ENCODE measurements at places on chromosomes 2 and 18.

DNA sequence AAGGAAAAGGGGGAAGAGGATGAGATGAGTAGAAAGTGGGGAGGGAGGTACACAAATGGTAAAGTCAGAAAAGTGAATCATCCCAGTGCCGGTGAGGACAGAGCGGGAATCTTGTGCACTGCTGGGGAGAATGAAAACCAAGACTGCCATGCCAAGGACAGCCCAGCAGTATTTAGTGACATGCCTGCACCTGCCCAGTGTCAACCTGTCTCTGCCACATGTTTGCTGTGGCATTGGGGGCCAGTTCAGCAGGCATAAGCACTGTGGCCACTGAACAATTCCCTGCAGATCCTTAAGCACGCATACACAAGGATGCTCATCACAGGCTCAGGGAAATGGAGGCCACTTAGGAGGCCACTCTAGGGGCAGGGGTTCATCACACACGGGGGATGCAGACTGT lies 5.2 kb upstream of the KCNK3 start:
- DNase-seq: no peak

- no peak for DNase-seq
Observed at GRCh38 chr2:62281663-62282062, 85.7 kb downstream of the B3GNT2 start.

DNA sequence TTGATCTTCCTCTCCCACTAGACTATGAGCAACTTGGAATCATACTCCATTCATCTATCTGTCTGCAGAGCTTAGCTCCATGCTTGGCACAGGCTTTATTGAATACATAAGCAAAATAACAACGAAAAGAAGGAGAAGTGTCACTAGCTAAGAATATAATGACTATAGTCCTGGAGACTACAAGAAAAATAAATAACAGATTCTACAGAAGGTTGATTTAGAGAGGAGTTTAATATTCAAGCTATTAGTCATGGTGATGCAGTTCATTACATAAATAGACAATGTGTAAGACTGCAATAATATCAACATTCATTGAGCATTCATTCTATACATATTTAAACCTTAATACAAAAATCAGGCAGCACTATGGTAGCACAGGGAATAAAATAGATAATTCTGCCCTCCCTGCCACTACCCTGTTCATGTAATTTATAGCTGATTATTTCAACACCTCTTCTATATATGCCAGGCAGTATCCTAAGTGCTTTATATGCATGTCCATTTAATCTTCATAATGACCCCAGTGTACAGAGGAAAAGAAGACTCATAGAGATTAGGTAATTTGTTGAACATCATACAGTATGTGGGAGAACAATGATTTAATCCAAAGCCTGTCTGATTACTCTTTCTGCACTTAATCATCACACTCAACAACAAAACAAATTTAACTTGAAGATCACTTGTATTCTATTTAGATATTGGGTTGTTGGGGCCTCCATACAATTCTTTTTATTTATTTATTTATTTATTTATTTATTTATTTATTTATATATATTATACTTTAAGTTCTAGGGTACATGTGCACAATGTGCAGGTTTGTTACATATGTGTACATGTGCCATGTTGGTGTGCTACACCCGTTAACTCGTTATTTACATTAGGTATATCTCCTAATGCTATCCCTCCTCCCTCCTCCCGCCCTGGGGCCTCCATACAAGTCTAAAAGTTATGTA lies 165.3 kb downstream of the RNF152 start:
- DNase-seq: no peak

DNA sequence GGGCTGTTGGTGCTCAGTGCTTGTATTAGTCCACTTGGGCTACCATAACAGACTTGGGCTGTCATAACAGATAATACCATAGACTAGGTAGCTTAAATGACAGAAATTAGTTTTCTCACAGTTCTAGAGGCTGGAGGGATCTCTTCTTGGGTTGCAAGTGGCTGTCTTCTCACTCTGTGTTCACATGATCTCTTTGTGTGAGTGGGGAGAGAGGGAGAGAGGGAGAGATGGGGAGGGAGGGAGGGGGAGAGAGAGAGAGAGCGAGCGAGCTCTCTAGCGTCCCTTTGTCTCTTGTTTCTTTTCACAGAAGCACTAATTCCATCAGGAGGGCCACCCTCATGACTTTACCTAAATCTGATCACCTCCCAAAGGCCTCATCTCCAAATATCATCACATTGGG lies 4.5 kb upstream of the XRCC5 start:
- DNase-seq: no peak

DNA sequence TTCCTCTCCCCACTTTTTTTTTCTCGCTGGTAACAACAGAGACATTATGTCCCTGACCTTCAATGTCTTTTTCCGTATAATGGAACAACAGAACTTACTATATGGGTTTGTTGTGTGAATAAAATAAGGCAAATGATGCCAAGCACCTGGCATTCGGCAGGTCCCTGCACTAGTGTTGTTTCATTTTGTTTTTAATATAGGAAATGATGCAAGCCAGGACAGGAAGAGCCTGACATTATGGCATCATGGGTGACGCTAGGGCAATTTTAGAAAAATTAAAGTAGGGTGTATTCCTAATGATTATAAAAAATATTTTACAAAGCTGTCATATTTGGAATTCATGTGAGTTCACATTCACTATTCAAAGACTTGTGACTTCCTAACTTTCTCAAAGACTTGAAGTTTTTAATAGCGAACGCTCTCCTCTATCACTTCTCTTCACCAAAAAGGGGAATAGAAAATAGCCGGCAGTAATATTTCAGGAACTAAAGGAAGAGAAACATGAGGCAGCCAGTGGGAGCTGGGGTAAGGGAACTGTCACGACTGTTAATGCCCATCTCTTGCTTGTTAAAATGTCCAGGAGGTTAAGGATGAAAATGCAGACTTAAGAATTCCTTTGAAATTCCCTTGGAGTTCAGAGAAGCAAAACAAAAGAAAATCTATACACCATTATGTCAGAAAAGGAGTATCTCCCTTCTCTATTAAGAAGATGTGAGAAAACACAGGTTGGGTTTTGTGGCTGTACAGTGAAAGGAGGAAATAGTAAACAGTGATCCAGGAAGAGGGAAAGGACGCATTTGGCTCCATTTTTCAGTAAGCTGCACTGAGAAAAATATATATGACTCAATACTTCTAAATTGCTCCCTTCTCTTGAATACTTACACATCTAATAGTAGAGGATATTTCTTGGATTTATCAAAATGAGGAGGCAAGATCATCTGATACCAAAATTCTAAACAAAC lies 60.2 kb downstream of the DPP4 start:
- DNase-seq: no peak

- no peak for DNase-seq
Observed at GRCh38 chr18:59554796-59555335, 142.4 kb downstream of the CCBE1 start.

DNA sequence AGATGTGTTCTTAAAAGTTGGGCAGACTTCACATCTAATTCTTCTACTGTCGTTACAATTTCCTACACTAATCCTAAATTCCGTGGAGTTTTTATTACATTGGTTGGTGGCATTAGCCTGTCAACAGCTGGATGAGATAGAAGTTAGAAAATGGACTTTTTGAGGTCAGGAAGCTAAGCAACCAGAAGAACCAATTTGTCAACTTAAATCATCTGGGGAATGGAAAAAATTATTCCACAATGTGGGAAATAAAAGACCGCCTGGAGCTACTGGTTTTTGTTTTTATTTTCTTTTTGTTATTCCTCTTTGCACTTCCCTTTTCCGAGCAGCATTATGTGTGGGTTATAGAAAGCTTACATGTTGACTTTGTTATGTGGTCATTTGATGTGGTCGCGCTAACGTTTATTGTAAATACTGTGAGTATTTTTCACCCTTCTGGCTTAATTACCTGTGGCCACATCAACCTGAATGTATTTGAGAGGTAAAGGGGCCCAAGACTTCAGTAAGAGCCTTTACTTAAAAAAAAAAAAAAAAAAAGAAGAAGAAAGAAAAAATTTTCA lies 75.3 kb downstream of the PTPRM start:
- no peak for DNase-seq

GRCh38 chr18:58363767-58364540 lies 264.9 kb downstream of the ALPK2 start:
- DNase-seq: no peak

GRCh38 chr2:206452242-206452641 lies 8.9 kb downstream of the ADAM23 start:
- no peak for DNase-seq

DNA sequence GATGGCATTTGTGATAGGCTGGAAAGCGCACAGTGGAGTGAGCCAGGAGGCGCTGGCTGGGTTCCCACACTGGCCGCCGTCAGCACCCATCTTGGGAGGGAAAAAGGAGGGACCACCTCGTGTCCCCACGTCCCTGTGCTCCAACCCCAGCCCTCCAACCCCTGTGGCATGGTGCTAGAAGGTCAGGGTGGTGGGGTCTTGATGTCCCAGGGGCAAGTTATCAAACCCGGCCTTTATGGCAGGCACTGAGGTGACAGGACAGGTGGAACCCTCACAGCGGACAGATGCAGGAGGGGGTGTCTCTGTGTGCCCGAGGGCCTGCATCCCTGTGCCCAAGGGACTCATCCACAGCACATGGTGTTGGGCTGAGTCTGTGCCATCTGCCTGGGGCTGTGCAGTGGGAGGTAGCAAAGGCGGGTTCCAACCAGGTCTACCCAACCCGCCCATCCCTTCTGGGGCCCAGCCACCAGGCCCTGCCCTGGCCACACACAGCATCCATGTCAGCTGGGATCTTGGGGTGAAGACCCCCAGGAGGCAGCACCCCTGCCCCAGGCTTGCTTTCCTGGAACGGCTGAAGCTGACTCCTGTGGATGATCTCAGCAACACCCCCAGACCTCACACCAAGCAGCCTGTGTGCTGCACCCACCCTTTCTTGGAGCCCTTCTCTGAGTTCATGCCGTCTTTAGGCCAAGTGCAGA lies 246.1 kb downstream of the NDUFA10 start:
- DNase-seq: no peak

GRCh38 chr2:46230115-46230571 lies 67.1 kb upstream of the EPAS1 start:
- no peak for DNase-seq

- DNase-seq: no peak
Observed at GRCh38 chr18:50115095-50115494, 79.9 kb downstream of the MYO5B start.

- DNase-seq: no peak
Observed at GRCh38 chr2:207035875-207036274, 96.6 kb downstream of the CPO start.

- no peak for DNase-seq
Observed at GRCh38 chr2:73992036-73992435, 7.3 kb downstream of the TET3 start.

- DNase-seq: no peak
Observed at GRCh38 chr2:151523850-151524249, 114.1 kb downstream of the RIF1 start.

- no peak for DNase-seq
Observed at GRCh38 chr2:229201521-229201920, 69.6 kb downstream of the PID1 start.

- no peak for DNase-seq
Observed at GRCh38 chr2:11636593-11637295, 33.3 kb downstream of the NTSR2 start.

DNA sequence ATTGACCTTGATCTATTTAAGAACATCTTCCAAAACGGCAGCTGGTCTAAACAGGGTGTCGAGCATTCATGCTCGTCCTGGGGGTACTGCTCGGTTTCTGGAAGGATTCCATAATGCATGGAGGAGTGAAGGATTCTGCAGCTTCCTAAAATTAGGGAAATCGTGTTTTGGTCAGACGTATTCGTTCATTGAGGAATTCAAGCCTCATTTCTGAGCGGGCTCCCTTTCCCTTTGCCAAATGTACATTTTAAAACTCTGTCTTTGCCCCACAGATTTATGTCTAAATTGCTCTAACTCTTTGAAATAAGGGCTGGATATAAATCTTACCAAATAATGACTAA lies 144.0 kb downstream of the BCL11A start:
- DNase-seq: no peak

DNA sequence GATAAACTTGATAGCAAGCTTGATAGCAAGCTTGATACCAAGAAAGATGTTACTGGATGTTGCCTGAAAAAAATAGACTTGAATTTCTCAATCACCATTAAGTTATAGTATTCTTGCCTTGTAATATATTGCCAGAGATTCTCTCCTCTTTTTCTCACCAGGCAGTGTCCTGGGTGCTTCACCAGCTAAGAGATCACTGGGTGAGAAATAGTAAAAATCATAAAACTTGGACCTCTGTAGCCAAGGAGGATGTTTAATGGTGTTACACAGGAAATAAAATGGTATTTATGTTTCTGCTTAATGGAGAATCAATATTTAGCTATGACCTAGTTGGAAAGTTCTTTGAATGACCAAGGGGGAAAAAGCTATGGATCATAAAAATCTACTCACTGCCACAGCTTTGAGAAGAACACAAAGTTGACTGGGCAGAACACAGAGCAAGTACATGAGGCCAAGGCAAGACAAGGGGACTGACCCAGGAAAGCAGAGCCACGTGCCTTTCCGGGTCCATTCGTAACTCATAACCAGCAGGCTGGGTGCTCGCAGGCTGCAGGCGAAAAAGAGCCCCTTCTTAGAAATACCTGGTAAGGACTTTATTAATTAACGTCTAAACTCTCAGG lies 129.4 kb upstream of the HNMT start:
- DNase-seq: no peak

- peak; percentile 48 for DNase-seq
Observed at GRCh38 chr2:42652086-42652485, 83.7 kb downstream of the MTA3 start.

- DNase-seq: no peak
Observed at GRCh38 chr2:236715077-236715476, 145.5 kb downstream of the ACKR3 start.

DNA sequence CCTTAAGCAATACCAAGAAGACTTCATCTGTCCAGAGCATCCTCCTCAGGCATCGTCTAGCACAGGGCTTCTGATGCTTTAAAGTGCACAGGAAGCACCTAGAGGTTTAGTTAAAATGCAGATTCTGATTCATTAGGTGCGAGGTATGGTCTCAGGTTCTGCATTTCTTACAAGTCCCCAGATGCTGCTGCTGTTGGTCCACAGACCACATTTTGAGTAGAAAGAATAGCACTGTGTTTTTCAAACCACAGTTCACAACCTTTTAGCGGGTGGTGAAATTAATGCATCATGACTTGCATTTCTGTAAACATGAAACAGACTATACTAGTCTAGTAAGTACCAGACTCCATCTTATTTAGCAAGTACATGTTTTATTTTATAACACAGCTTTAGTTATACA lies 134.6 kb downstream of the TMEFF2 start:
- no peak for DNase-seq

DNA sequence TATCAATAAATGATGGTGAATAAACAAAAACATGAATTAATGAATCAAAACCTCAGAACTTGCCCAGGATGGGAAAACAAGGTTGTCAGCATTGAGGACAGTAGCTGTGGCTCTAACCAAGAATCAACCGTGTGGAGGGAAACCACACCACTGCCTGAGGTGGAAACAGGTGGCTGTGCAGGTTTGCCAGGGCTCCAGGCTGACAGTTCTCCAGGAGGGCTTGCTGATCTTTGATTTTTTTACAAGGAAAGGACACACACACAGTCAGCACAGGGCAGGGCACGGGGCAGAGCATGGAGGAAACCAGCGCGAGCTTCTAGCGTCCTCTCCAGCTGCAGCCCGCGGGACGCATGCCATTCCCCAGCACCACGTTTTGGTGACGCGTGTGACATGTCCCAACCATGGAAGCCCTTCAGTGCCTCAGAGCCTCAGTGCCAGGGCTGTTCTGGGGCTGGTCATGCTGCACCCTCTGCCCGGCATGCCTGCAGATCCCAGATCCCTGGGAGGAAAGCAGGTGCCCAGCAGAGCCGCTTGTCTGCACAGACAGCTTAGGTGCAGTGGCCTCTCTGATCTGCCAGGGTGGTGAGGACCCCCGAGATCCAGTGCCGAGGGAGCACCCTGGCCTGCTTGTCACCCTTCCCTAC lies 15.8 kb upstream of the AGXT start:
- no peak for DNase-seq
